ENCODE measurements at places on chromosomes 12 and 14.

GRCh38 chr12:102702447-102703114 lies 214.5 kb downstream of the PAH start:
- peak; percentile 54 for DNase-seq

- no peak for DNase-seq
Observed at GRCh38 chr14:102087762-102088011, 843 bp upstream of the HSP90AA1 start.

DNA sequence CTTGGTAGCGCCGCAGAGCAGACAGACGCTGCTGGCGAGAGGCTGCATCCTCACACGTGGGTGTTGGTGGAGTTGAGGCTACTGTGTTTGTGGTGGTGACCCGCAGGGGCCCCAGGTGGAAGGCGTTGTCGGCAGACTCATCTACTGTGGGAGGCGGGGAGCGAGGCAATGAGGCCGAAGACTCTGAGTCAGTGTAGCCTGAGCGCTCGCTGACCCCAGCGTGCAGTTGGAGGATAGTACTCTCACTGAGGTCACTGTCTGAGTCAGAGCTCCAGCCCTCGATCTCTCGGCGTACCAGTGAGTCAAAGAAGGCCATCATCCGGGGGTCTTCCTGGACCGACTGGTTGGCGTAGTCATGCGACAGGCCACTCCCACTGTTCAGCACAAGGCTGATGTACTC lies 76.0 kb upstream of the ACTN1 start:
- DNase-seq, result peak; percentile 95

DNA sequence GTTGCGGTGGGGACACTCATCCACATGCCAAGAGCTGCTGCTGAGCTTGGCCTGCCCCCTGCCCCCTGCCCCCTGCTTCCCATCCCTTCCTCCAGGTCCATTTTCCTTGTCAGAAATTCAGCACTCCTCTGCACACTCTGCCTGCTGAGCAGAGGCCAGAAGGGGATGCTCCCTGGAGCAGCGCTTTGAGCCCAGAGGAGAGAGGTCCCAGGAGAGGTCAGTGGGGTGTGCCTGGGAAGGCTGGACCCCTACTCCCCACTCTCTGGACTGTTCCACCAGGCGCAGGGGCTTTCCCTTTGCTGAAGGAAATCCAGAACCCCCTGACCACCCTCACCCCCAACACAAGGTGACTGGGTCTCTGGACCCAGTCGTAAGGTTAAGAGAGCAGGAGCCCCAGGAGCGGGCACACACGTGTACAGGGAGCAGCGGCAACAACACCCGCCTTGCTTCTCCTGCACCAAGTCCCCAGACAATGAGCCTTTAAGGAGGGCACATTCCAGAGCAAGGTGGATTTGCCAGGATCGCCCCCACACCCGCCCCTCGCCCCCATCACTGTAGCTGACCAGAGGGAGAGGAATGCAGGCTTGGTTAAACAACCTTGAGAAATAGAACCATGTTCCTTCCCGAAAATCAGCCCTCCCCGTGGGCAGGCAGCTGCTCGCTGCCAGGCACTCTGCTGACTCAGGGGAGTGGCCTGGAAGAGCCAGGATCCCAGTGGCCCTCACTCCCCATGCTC lies 30.7 kb downstream of the ISCA2 start:
- DNase-seq, result no peak

DNA sequence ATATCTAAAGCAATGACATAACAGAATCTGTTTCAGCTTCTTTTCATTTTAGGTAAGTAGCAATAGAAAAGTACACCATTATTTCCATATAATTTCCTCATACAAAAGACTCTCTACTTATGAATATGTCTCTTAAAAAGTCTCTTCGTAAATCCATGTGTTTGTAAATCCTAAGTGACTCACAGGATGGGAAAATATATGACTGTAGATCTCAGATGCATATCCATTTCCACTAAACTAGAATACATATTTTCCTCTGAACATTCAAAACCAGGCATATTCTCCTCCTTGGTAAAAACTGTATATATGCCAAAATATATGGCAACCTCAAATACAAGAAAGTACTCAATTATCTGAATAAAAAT lies 93.6 kb downstream of the TXNDC16 start:
- DNase-seq, result no peak

- no peak for DNase-seq
Observed at GRCh38 chr14:30678926-30679431, 56.9 kb downstream of the SCFD1 start.

GRCh38 chr12:30202521-30203254 lies 418.9 kb upstream of the TMTC1 start:
- DNase-seq, result no peak

DNA sequence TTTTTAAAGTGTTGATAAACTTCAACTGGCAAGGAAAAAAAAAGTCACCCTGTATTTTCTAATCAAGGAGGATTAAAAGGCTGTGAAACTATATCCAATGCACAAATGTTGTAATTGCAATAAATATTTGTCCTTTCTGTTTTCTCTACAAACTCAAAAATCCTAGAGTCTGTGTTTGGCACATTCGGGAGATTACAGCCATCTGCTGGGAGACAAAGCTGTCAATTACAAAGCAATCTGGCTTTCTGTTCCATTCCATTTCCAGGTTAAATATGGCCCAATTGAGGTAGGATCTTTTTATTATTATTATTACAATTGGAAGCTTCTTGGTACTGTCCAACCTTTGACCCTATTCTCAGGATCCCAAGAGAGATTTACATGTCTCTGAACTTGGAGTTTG lies 295.9 kb downstream of the DIO2 start:
- DNase-seq, result no peak

DNA sequence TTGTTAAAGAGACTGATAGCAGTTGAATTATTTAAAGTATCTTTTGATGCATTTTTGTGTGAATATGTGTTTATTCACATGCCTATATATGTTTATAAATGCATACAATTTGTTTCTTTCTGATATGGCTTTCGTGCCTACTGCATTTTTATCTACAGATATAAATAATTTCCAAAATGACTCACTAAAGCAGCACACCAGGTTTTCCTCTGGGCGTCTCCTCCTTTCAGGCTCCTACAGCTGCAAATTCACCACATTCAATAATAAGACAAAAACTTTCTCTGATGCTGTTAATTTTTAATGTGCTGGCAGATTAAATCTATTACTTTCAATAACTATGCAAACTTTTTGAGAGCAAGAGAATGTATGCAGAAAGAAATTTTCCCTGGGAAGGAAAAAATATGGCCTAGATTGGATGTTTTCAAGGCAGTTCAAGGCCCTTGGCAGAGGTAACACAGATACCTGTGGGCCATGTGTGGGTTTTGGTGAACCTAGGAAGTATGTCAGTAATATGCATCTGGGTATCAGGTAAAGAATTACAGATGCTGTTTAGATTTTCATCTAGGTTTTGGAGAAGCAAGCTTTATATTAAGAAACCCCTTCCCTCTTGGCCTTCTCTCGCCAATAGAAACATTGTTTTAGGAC lies 381.8 kb downstream of the EGLN3 start:
- DNase-seq, result no peak

GRCh38 chr14:21070083-21070609 lies at the start of gene ARHGEF40:
Gene ARHGEF40 (plus strand): TSS chr14:21070304. CDS start chr14:21070397, 93 bp downstream.
- peak; percentile 47 for DNase-seq

DNA sequence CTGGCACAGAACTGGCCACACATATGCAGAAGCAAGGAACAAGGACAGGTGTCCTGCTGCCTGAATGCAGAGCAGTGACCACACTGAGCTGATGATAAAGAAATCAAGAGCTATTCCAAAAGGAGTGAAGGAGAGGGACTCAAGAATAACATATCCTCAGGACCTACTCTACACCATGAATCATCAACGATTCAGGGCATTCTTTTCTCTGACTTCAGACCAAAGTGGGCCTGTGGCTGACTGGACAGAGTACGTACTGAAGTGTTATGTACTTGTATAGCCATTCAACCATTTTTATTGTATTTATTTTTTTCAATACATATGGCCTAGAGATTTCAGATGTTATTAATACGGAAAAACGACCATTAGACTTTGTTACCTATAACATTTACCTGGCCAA lies 177.5 kb upstream of the TMTC1 start:
- DNase-seq, result no peak

GRCh38 chr14:100523843-100524169 lies 63.4 kb downstream of the BEGAIN start:
- no peak for DNase-seq

DNA sequence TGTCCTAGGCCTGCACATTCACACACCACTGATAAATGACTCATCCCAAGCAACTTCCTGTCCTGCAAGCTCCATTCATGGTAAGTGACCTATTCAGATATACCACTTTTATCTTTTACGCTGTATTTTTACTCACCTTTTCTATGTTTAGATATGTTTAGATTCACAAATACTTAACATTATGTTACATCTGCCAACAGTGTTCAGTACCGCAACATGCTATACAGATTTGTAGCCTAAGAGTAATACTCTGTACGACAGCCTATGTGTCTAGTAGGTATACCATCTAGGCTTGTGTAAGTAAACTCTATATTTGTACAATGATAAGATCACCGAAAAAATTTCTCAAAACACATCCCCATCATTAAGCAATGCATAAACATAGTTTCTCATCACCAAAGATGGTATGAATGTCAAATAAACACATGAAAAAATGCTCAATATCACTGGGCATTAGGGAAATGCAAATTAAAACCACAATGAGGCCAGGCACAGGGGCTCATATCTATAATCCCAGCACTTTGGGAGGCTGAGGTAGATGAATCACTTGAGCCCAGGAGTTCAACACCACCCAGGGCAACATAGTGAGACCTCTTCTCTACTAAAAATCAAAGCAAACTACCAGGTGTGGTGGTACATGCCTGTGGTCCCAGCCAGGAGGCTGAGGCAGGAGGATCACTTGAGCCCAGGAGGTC lies 20.7 kb downstream of the ATXN2 start:
- peak; percentile 81 for DNase-seq

DNA sequence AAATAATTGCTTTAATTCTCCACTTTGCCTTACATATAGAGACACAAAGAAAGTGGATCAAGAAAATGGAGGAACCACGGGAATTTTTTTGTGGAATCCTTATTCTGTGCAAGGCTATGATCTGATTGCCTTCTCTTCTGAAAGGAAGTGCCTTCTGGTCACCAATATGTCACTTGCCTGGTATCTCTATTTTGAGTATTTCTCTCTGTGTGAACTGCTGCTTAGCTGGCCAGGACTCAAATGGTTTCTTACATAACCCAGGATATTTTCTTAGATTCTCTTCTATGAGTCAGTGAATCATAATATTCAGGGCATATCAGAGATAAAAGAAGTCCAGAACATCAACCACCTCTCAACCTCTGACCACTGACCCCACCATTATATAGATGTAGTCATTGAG lies 156.1 kb downstream of the DIO2 start:
- DNase-seq, result no peak

DNA sequence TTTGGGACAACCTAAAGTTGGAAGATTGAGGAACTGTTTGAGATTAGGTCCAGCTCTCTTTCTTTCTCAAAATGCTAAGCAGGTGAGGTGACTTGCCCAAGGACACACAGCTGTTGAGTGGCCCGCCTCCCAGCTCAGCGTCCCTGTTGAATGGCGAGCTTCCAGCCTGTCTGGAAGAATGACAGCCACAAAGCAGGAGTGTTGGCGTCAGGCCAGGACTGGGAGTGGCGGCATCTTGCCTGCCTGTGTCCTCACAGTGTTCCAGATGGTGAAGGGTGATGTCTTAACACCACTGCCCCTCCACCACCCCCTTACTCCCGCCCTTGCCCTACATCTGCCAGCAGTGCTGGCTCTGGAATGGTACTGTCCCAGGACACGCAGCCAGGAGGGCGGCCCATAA lies 4.4 kb upstream of the CEBPE start:
- no peak for DNase-seq

- DNase-seq, result no peak
Observed at GRCh38 chr12:110174373-110174996, 50.3 kb downstream of the IFT81 start.

GRCh38 chr12:132571051-132571450 lies 39.3 kb downstream of the LRCOL1 start:
- DNase-seq, result no peak

GRCh38 chr14:69693801-69694729 lies 72.9 kb upstream of the SRSF5 start:
- DNase-seq, result no peak

DNA sequence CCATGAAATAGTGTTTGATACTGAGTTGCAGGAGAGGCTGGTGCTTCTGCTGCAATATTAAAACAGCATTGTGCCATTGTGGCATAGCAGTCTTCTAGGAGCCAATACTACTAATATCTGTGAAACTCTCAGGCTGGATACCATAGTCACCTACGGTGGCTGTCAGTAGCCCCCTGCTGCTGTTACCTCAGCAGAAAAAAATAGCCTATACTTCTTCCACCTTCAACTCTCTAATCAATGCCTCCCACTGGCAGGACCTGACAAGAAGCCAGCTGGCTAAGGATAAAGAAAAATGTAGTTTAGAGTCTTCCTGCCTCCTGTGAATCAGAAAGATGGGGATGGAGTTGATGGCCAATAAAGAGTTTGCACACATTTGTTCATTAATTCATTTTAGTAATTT lies 91.6 kb downstream of the PDE3A start:
- no peak for DNase-seq

GRCh38 chr14:50882932-50883826 lies 11.3 kb downstream of the ABHD12B start:
- no peak for DNase-seq

- no peak for DNase-seq
Observed at GRCh38 chr14:56322531-56322930, 204.3 kb downstream of the PELI2 start.

DNA sequence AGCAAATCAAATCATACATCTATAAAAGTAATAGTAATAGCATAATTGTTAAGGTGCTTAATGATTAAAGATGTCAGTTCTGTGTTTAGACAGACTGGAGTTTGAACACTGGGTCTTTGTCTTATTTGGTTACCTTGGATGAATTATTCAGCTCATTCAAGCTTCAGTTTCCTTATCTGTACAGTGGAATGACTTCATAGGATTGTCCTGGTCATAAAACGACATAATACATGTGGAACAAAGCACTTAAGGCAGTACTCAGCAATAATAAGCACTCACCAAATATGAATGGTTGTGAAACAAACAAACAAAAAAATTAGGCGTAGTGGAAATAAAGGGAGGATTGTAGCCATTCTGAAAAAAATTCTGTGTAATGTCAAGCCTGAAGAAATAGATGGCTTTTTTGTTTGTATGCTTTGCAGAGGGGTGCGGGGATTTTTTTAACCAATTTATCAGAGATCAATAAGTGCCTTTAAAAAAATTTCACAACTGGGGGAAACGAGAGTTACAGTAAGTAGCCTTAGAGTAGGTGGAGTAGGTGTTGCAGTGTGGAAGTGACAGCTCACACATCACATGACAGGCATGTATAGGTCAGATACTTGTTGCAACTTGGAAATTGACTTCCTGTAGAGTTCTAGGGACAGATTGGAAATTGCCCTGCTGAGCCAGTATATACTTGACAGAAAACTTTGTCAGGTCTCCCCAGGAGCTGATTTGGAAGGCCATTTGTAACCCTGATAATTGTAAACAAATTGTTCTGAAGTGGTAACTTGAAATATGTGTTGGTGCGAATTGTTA lies 157.7 kb downstream of the SLC15A5 start:
- no peak for DNase-seq

- DNase-seq, result no peak
Observed at GRCh38 chr14:61616524-61617185, 78.7 kb upstream of the HIF1A start.

All from RKO (cell line).